ENCODE measurements at places on chromosomes 5 and 9. TPM values are rescaled to one million over a fixed set of nuclear protein-coding genes. Genes with fewer than 3 reads are reported as not detected.

DHFR gene
- 2.2 TPM for polyA plus RNA-seq

DNA sequence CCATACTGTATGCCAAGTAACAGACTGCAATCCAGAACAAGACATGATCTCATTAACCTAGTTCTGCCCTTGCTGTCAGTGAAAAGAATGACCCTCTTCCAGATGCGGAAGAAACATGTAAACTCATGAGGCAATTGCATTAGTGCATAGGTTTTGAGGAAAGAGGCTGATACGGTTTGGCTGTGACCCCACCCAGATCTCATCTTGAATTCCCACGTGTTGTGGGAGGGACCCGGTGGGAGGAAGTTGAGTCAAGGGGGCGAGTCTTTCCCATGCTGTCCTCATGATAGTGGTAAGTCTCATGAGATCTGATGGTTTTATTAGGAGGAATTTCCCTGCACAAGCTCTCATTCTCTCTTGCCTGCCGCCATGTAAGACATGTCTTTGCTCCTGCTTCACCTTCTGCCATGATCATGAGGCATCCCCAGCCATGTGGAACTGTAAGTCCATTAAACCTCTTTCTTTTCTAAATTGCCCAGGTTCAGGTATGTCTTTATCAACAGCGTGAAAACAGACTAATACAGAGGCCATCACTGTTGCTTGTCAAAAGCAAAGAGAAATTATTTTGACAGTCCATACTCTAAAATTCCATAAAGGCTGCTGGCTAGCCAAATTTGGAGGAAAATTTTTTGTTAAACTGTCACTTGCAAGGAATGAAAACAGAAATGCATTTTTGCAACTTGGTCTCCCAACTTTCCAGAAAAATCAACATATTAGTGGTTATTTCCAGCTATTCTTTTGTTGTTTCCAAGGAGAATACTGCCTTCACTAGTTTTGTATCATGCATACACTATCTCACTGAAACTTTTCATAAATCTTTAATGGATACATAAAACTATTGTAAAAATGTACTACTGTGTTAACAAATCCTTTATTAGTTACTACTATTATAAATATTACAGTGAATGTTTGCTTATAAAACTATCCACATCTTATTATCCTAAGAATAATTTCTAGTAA lies 3.2 kb upstream of the ARL15 start:
- no peak for DNase-seq

- DNase-seq: no peak
These were observed 132.1 kb downstream of the COX7C start for GRCh38 chr5:86749841-86750240.

DNA sequence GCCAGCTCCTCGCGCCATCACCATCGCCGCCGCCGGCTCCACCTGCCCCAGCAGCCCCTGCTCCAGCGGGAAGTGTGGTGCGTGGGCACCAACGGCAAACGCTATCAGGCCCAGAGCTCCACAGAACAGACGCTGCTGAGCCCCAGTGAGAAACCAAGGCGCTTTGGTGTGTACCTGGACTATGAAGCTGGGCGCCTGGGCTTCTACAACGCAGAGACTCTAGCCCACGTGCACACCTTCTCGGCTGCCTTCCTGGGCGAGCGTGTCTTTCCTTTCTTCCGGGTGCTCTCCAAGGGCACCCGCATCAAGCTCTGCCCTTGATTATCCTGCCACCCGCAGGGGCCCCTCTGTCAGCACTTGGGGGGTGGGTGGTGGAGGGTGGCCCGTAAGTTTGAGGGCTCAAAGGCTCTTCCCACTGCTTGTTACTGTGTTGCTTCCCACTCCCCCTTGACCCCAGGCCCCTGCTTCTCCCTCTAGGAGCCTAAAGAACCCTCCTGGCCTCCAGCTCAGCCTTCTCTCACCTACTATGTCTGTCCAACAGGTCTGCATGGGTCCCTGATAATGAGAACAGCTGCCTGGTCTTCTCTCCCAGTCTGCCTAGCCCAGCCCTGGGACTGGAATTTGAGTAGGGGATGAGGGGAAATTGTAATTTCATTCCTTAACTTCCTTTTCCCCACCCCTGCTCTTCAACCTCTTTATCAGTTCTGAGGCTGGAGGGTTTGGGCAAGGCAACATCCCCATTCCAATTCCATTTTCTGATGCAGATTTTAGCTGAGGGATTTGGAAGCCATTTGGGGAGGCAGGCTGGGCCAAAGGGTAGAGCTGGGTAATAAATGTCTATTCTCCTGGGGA lies 9.0 kb downstream of the RACK1 start:
- no peak for DNase-seq

DNA sequence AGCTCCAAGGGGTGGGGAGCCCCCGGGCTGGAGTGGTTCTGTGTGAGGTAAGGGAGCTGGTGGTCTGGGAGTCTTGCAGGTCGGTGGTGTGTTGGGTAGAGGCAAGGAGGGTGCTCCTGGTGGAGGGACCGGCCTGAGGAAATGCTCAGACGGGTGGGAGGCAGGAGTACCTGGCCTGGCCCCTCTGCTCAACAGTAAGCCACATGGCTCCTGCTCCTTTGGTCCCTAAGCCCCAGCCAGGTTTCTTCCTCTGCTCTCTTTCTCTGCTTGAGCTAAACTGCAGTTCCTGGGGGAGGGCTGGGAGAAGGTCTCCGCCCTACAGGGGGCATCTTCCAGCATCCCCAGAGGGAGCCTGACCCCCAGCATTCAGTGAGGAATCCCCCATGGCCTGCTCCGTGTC lies 17.2 kb downstream of the TSPAN17 start:
- DNase-seq: no peak

CER1 gene
- not detected for polyA plus RNA-seq

PCDHGA12 gene
- polyA plus RNA-seq: not detected

GRCh38 chr9:70924895-70925547 lies 196.4 kb downstream of the TRPM3 start:
- no peak for DNase-seq

- no peak for DNase-seq
These were observed 335.8 kb upstream of the PUM3 start for GRCh38 chr9:3179711-3180110.

BARX1 gene
- polyA plus RNA-seq: not detected

SOHLH1 gene
- polyA plus RNA-seq: not detected

- no peak for DNase-seq
These were observed 3.0 kb downstream of the STC2 start for GRCh38 chr5:173325091-173325698.

DNA sequence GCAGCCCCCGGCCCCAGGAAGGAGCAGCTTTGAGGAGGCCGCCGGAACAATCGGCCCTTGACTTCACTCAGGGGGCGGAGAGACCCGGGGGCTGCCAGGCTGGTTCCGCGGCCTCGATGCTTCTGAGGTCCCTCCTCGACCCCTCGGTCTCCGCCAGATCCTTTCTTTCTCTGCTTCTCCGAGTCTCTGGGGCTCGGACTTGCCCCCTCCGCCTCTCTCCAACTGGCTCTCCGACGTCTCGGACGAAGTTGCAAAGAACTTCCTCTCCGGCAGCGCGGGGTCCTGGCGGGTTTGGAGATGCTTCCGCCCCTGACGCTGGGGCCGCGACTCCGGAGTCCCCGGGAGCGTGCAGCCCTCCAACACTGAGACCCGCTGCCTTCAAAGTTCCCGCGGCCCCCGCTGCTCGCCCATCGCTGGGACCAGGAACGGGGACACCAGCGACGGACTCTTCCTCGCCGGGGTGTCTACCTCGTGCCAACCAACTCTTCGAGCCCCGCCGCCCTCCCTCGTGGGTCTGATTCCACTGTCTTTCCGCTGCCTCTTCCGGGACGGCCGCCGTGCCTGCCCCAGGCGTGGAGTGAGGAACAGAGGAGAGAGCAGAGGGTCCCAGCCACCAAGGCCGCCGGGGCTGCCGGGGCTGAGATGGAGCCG lies 7.0 kb downstream of the PAX5 start:
- DNase-seq: no peak

MYO10 gene
- not detected for polyA plus RNA-seq

ZFYVE16 gene
- polyA plus RNA-seq: 2.5 TPM

GRCh38 chr9:73720601-73721000 lies 568.9 kb downstream of the ANXA1 start:
- no peak for DNase-seq

RPS14 gene
- 9,910 TPM for polyA plus RNA-seq

DNA sequence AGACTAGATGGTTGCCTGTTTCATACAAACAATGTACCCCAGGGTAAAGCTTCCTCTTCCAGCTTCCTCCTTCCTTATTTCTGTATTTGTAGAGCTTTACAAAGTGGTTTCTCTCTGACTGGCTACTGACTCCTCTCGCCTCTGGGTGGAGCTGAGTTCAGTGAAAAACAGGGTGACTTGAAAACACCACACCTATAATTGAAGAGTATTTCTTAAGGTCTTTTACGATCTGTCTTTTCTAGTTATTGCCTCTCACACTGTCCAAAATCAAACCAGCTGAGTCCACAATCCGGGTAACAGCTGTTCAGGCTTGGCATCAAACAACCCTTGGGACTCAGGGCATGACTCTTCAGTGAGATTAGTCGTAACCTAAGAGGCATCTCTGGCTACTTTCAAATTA lies 200.4 kb downstream of the ARRDC3 start:
- no peak for DNase-seq

PCDHGC3 gene
- not detected for polyA plus RNA-seq

DNA sequence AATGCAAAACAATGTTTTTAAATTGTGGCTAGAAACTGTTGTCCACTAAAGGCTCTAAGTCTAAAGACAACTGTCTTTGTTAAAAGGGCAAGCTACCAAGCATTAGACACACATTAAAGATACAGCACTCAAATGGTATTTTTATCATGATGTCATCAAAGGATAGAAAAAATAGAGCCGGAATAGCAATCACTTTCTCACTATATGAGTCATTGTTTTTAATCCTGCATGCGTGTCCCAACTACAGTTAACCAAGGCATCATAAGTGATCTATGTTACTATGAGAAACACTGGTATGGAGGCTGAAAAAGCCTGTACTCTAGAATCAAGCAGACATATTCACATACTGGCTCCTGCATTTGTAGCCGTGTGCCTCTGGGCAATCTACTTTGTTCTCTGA lies 1.9 kb upstream of the PJA2 start:
- DNase-seq: no peak

ANXA6 gene
- polyA plus RNA-seq: 242 TPM

DNA sequence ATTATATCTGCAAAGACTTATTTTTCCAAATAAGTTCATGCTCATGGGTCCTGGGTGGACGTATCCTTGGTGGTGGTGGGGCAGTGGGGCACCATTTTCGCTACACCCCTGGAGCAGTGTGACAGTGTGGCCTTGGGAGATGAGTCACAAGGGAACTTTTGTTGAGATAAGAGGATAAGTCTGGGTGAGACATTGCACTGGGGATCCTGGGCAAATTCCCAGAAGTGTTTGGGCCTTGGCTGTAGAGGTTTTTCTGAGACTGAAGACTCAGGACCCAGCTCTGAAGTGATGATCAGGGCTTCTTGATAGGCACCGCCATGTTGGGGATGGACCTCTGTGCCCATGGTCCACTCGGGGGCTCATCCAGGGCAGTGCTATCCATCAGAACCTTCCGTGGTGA lies 149.4 kb downstream of the MACROH2A1 start:
- no peak for DNase-seq

DNA sequence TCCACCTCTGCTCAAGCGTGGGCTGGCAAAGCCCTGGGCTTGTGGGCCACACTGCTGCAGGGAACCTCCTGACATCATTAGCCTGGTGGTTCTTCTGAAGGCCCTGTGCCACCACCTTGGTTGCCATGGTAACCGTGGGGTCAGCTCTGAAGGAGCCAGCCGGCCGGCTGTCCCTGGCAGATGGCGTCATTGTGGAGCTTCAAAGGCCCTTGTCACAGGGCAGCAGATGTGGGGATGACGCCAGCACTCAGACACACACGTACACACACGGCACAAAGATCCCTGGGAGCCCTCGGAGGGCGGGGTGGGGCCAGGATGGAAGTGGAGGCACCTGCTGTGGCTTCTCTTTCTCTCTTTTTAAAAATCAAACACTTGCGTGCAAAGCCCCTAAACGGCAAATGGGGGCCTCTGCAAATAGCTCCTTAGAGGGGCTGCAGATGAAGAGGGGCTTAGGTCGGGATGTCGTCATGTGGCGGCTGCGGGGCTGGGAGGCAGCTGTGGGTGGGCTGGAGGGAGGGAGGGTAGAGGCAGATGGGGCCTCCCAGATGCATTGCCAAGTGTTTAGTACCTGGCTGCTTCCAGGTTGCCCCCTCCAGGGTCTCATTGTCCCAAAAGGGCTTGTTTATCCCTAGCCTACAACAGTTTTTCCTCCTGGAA lies 19.5 kb upstream of the RPL26L1 start:
- DNase-seq: no peak

- DNase-seq: no peak
These were observed 370.3 kb downstream of the ARHGEF28 start for GRCh38 chr5:73996151-73996755.

DNA sequence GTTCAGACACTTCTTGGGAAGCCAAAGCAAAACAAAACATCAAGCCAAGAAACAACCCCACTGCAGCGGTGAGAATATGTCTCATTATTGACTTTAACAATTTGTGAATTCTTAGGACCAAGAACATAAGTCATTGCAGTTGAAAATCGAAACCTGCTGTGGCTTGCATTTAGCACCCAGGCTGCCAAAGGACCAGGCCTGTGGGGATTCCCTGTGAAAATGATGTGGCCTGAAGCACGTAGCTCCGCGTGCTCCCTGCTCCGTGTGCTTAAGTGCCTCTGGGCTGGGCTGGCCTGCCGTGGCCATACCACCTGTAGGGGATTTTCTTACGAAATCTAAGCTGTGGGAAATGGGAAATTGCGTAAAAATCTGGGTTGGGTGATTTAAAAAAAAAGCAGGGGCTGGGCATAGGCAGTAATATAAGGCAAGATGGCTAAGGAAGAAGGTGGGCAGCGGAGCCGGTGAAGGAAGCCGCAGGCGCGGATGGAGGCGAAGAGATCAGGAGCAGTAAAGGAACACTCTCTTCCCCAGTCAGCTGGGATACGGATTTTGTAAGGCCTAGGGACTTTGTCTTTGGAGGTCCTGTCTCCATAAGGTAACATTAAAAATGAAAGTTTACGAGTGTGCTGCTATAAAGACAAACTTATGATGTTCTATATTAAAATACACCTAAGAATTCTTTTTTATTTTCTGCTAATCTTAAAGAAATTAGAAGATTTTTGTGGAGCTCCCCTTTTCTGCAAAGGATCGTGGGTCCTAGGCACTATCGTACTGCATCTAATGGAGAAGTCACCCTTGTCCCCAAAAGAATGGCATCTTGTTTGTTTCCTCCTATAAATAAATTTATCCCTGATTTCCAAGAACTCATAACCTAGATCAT lies 189.6 kb upstream of the SEMA6A start:
- DNase-seq: no peak

- no peak for DNase-seq
These were observed 188.8 kb downstream of the FBN2 start for GRCh38 chr5:128349044-128349858.

DNA sequence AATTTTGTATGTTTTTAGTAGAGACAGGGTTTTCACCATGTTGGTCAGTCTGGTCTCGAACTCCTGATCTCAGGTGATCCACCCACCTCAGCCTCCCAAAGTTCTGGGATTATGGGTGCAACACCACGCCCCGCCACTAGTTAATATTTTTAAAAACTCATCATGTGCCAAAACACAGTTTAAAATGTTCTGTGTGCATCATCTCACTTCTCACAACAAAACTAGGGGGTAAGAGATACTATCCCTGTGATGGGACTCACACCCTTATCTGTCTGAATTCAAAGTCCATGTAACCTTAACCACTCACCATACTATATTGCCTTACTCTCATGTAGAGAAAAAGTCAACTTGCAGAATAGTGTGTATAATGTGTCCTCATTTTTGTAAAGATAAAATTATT lies 2.6 kb downstream of the PKD2L2 start:
- no peak for DNase-seq

- DNase-seq: no peak
These were observed 274.7 kb downstream of the ELAVL2 start for GRCh38 chr9:23551311-23551721.

PPP3R2 gene
- polyA plus RNA-seq: not detected
